NCI-H2081 treated with DMSO at 0.1 percent for 48 hours (cell line): ENCODE measurements at places on chromosomes 13 and 19.

- DNase-seq: no peak
Measured at GRCh38 chr19:28577233-28577632, 635.7 kb downstream of the UQCRFS1 start.

DNA sequence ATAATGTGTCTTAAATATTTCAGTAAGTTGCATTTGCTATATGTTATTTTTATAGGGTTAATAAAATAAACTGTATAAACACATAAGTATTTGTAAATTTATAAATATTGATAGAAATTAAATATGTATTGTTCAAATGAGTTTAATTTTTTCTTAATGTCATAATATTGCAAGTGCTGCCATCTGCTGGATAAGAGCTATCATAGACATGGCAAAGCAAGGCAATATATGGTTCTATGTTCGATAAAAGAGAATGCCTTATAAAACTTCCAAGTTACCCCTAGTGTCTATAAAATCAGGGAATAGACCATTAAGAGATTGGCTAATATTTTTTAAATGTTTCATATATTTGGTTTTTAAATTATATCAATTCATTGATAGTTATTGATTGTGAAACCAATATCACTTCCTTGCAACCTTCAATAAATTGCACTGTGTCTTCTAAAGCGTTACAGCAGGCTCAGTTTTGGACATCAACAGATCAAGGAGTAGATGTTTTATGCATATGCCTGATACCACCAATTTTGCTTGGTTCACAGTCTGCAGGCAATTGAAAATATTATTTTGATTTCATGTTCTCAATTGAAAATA is 29.0 kb upstream of the SLITRK6 start:
- DNase-seq: no peak

DNA sequence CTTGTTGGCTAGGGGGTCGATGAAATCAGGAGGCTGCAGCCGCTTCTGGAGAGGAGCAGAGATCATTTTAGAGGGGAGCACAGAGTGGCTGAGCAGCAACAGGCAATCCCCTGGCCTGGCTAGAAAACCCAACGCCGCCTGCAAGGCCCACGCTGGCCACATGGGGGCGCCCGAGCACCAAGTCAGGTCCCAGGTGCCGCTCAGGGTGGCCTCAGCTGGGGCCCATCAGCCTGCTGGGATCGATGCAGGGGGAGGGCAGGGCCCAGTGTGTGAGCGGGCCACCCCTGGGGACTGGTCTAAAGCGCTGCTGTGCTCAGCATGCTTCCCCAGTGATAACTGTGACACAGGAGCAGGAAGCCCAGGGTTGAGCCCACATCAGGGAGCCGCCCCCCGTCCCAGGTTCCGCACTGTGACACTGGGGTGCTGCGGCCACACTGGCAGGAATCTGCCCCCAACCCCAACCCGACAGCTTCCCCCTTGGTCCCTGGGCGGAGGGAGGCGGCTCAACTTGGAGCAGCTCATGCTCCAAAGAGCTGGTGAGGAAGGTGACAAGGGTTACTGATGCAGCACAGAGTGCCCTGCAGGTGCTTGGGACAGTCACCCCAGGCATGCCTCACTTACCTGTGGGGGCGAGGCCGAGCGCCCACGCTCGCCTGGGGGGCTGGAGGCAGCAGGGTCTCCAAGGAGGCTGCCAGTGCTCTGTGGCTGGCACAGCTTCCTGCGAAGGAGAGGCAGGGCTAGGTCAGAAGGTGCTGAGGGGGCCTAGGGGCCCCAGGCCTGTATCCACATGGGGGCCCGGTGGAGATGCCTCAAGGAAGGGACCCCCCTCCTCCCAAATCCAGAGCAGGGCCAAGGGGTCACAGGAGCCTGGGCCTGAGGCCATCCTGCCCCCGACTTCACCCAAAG is 13.3 kb upstream of the ISYNA1 start:
- peak; percentile 8 for DNase-seq

GRCh38 chr13:111202745-111203144 is 87.6 kb downstream of the ARHGEF7 start:
- DNase-seq: no peak

DNA sequence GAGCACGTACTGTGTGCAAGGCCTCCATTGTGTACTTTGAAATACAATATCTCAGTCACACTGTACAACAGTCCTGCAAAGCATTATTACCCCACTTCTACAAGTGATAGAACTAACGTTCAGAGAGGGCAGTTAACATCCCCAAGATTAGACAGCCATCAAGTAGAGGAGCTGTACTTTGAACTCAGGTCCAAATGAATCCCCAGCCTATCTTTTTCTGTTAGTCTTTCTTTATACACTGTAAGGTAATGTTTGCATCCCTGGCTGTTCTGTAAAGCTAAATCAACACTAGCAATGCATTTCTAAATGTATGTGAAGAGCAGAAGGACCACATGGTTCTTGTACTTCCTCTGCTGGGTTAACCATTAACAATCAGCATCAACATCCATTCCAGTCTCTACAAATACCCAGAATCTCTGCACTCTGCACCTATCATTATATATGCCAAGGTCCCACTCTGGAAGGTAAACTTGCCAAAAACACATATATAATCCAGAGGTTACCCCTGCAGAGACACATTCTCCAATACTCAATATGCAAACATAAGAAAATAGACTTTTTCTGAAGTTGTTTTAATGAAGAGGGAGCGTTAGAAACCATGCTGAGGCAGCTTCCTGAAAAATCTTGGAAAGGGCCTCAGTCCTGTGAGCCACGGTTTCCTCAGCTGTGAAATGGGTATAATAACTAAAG is 182.3 kb downstream of the MZT1 start:
- DNase-seq: no peak

DNA sequence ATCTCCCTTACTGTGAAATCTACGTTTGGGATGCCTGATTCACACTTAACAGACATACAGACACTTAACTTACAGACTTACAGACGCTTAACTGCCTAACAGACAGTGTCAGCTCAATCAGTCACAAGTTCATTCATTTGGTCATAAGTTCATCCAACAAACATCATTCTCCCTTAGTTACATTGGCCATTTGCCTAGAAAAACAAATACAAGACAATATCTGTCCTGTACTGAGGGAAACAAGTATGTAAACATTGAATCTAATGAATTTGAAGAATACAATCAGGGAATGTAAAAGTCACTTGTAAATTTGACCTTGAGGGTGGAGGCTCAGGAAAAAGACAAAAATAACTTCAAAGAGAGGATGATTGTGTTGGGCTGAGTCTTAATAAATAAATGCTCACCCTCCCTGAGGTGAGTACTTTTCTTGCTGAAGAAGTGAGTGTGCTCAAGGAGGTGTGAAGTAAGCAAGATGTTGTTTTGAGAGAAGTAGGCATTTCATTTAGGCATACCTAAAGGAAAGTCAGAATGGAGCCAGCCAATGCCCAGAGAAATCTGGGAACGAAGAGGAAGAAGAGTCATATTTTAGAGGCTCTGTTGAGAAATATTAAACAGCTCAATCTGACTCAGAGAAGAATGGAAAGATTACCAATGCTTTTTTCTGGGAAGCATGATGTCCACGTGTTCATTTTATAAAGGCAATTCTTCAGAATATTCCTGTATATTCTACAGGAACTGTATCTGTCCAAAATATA is 958.4 kb upstream of the SLC10A2 start:
- no peak for DNase-seq

DNA sequence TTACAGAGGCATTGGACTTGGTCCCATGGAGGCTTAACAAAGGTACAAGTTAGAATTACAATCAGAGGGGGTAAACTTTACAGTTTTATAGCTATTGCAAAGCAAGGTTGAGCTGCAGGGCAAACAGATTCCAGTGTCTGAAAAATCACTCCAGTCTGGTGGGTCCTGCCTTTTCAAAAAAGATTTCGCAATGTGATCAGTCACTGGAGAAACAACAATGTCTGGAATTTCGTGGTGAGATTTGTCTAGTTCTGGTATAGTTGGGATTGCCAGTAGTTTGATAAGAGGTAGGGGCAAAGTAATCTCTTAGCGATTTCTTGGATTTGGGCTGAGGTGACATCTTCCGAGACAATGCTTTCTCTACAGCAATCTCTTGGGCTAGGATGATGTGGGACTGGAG is 1198.2 kb upstream of the PCDH9 start:
- DNase-seq: no peak

DNA sequence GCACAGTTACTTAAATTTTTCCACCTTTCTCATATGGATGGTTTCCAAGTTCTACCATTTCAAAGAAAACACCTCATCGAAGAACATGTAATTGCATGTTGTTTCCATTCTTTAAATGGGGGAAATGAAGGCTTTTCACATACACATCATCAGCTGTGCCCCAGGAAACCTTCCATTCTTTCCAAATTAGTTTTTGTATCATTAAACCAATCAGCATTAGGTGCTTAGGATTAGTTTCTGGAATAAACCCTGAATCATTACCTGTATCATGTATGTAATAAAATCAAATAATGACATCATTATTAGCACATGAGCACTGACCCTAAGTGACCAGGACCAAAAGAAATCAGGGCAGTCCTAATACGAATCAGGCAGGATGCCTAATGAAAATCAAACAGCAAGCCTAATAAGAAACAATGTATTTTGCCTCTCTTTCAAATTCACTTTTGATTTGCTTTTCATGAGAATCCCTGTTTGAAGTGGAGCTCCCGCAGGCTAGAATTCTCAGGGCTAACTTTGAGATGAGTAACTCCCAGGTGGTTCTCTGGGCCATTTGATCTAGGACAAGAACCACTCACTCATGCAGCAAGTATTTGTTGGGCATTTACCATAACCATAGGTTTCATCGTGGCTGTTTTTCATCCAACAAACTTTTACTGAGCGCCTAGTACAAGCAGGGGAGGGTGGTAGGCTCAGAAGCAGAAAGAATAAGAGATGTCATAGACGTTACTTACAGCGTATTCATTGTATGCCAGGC is 89.2 kb downstream of the MZT1 start:
- no peak for DNase-seq

GRCh38 chr19:48724796-48725753 is 5.5 kb upstream of the MAMSTR start:
- peak; percentile 8 for DNase-seq

DNA sequence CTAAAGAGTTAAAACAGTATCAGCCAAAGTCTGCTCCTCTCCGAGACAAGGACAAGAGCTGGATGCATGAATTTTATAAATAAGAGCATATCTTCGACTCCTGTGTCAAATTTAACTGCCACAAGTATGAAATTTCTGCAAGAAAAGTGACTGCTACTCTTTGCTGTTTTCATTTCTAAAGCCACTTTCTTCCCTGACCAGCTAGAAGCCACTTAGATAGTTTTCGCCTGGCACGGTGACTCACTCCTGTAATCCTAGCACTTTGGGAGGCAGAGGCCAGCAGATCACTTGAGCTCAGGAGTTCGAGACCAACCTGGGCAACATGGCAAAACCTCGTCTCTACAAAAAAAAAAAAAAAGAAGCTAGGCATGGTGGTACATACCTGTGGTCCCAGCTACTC is 61.3 kb downstream of the ENOX1 start:
- no peak for DNase-seq

GRCh38 chr19:22261596-22261995 is 24.6 kb upstream of the ZNF729 start:
- no peak for DNase-seq

GRCh38 chr13:93017493-93018112 is 209.0 kb upstream of the GPC6 start:
- DNase-seq: no peak

- no peak for DNase-seq
Measured at GRCh38 chr13:46844431-46844830, 47.5 kb upstream of the ESD start.

DNA sequence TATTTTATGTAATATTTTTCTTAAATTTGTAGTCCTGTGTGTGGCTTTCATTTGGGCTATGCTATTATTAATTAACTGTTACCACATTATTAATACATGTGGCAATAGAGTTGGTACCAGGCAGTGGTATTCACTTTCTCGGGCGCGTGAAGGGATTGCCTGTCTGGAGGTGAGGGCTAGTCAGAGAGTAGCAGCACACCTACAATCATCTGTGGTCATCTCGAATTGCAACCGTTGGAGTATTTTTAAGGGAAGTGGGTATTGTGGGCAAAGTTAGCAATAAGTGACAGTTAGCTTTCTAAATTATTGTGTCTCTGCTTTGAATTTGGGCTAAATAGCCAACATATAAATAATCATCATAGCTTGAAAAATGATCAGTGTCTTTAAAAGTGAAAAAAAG is 20.0 kb upstream of the GPR18 start:
- DNase-seq: no peak

DNA sequence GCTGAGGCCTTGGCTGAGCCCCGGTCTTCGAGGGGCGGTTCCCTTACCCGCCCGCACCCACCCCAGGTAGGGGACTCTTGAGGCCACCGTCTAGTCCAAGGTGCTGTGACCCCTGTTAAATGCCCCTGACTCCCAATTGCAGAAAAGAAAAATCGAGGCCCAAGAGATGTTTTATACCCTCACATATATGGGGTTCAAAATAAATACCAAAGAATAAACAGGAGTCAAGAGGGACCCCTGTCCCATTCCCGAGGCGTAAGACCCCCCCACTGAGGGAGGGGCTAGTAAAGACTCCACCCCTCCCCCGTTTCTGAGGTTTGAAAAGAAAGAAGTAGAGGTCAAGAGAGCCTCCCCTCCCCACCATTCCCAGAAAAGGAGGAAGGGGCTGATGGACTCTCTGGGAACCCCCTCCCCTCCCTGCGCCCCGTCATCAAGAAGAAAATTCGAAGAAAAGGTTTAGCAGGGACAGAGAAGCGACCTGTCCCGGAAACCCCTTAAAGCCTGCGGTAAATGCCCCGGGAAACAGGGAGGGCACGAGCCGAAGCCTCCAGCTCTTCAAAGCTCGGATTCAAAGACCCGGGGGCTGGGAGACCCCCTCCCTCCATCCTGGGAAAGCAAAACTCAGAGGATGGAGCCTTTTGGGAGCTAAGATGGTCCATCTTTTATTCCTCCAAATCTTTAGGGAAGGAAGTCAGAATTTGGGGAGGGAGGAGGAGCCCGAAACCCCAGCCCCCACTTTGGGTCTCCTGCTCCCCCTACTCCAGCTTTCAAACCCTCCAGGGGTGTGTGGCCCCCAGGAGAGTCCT is 755 bp upstream of the RAB3A start:
- no peak for DNase-seq

GRCh38 chr13:47903836-47904235 is 97.2 kb downstream of the SUCLA2 start:
- no peak for DNase-seq

GRCh38 chr13:49218493-49219051 is 1.6 kb upstream of the MLNR start:
- no peak for DNase-seq

DNA sequence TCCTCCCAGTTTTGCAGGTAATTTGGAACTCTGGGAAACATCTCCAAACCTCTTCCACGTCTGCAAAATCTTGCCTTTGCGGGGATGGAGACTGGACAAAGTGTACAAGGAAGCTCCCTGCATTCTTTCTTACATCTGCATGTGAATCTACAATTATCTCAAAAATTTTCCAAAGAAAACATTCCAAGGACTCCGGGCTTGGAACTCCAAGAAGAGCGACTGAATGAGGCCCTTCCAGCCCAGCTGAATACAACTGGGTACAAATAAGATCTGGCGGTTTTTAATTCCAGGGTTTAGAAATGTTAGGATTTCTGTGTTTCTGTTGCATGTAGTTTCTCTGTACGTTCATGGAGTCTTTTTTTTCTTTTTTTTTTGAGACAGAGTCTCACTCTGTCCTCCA is 28.5 kb downstream of the EXOC3L2 start:
- DNase-seq: no peak
